Left renal pelvis (tissue), 4 donors: ENCODE measurements at places on chromosomes 7 and 10.

DNA sequence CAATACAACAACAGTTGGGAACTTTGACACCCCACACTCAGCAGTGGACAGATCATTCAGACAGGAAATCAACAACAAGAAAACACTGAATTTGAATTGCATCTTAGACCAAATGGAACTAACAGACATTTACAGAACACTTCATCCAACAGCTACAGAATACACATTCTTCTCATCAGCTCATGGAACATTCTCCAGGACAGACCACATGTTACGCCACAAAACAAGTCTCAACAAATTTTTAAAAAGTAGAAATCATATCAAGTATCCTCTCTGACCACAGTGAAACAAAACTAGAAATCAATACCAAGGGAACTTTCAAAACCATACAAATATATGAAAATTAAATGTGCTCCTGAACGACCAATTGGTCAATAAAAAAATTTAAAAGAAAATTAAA is 212.3 kb downstream of the DNAJC1 start:
- DNase-seq, result no peak

DNA sequence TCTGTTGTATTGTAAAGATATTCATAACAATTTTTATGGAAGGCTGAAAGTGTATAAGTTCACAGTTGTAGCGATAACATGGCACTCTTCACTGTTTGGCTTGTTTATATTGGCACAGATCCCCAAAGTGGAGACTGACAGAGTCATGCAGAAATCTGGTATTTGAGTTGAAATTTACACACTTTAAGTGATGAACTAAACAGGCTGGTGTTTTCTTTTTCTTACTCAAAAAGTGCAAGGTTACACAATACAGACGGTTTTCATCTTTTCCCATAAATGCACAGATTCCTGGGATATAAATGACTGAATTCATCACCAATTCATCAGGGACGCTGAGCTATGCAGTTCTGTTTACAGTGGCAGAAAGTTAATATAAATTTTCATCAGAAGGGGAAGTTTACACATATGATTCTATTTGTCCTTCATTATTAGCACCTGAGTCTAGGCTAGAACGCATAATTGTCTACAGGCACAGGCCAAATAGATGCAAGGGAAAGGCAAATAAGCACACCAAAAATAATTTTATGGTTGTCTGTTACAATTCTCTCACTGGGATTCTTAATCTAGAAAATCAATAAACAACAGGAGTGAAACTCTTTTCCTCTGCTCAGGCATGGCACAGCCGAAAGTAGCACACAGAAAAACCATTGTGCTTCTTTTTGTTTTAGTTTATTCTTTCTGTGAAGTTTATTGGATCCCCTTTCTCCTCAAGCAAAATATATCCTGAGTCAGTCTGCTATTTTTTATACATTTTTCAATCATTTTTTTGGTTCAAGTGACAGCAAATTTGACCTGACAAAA is 88.0 kb downstream of the FOXP2 start:
- DNase-seq, result no peak

- DNase-seq, result peak; percentile 29
These were observed at the start of gene CAV2 for GRCh38 chr7:116499168-116500077. TSS of gene CAV2 (plus strand) at chr7:116499738. CDS start at chr7:116499782, 44 bp downstream.

DNA sequence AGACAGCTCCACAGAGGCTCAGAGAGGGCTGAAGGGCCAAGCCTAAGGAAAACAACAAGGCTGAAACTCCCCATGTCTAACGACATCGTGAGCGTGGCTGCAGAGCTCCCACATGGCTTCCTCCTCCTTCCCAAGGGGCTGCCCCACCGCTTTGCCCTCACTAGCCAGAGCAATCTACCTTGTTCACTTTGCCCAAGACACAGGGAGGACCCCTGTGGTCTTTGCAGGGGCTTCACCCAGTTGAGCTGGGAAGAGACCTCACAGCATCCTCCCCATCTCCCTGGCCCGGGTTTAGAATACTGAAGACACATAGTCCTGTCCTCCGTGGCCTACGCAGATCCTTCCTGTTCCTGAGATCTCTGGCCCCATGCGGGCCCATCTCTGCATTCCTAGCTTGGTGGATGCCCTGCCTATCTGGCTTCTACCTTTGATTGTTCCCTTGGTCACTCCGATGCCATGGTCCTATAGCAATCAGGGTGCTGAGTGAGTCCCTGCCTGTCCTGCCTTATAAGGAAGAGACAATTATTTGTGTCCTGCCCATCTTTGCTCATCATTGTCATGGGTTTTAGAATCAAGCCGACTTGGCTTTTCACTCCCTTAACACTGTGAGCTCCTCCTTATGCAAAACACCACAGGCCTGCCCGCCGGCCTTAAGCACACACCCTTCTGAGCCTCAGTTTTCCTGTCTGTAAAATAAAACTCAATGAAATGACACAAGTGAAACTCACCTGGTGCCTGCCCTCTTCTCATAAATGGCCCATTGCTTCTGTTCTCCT is 73.2 kb downstream of the PARP12 start:
- no peak for DNase-seq

DNA sequence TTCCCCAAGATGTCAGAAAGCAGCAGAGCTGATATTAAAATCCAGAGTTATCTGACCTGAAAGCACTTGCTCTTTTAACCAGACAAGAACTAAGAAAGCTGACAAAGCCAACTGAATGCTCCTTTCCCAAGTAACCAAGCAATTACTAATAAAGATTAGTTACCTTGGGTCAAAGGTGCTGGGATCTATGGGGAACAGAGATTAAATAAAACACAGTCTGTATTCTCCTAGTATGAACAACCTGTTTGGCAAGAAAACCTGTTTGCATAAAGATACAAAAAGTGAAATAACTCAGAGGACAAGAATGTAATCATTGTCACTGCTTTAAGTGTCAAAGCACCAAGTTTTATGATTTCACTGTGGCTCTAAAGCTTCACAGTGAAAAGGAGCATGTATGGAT is 35.7 kb downstream of the ITPRID1 start:
- DNase-seq, result no peak

DNA sequence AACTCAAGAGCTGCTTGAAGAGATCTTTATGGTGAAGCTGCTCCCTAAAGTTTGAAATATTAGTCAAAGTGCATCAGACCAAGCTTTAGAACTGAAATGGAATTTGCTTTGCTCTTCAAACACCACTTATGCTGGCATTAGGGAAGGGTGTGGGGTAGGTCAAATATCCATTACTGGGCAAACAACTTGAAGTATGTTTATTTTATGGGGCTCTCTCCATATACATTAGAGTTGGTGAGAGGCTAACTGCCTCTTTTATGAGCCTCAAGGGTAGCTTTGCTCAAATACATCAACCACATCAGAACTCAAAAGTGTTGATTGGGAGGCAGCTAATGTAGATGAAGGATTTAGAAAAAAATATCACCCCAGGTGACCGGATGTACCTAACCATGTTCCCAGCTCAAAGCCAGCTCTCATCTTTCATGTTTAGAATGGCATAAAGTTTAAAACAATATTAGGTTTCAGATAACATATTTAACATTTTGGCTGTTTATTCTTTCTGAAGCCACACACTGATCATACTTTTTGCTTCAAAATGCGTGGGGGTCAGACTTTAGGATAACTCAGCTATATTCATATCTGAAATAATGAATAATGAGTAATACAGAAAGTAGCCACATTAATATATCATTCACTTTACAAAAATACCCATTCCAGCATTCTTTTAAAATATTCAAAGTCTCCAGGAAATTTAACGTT is 318.6 kb downstream of the PTEN start:
- DNase-seq, result no peak

- DNase-seq, result peak; percentile 59
These were observed 83.8 kb downstream of the EBLN1 start for GRCh38 chr10:22133749-22134624.
